NCI-H1092 (cell line): ENCODE measurements at places on chromosomes 12 and 14.

- no peak for DNase-seq
Measured at GRCh38 chr12:70415987-70416386, 49.9 kb downstream of the KCNMB4 start.

- DNase-seq = no peak
Measured at GRCh38 chr12:119322301-119322723, 12.2 kb upstream of the CCDC60 start.

GRCh38 chr12:104250366-104251125 is 35.0 kb downstream of the TXNRD1 start:
- DNase-seq = no peak

DNA sequence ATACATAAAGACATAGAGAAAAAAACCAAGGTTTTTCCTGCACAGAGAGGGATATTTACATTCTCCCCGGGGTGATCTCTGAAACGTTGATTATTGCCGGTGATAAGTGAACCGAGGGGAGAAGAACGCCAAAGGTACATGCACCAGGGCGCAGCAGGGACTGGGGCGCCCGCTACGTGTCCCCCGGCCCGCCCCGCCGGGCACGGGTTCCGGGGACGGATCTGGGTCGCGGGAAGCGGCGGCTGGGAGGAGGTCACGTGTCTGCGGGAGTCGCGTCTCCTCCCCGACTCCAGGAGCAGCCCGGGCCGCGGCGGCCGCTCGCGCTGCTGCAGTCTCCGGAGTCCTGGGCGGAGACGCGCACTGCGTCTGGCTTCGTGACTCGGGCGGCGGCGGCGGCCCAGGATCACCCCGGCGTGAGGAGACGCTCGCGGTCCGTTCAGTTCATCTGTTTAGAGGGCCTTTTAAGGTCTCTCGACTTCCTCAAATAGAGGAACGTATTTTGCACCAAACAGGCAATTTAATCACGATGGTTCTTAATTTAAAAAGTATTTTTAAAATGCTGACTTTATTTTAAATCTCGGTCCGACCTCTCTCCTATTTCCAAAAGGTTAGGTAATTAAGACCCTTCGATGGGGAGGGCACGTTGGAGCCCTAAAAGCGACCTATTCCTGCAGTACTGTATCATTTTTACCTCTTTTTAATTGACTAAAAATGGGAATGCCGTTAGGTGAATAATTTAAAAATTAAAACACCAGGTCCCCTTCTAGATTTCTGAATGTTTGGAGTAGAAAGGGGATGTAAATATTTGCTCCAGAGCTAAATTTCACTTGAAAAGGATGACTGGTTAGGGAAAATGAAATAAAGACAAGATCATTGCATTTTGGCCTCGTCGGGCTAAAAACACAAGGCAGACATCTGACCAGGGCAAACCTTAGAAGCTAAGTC is 1.8 kb upstream of the BHLHE41 start:
- DNase-seq = no peak

- no peak for DNase-seq
Measured at GRCh38 chr14:68937471-68938270, 41.4 kb downstream of the ACTN1 start.

GRCh38 chr14:50667684-50667995 is 466 bp downstream of the SAV1 start:
- peak; percentile 35 for DNase-seq

- DNase-seq = no peak
Measured at GRCh38 chr14:101707863-101708620, 53.5 kb upstream of the PPP2R5C start.

- DNase-seq = no peak
Measured at GRCh38 chr14:70754991-70755390, 54.3 kb downstream of the MAP3K9 start.

GRCh38 chr12:132076711-132077110 is 67.4 kb downstream of the DDX51 start:
- no peak for DNase-seq

- DNase-seq = no peak
Measured at GRCh38 chr12:125890971-125891370, 825.7 kb downstream of the AACS start.

- DNase-seq = peak; percentile 15
Measured at GRCh38 chr14:68214431-68214830, 394.9 kb downstream of the RAD51B start.

DNA sequence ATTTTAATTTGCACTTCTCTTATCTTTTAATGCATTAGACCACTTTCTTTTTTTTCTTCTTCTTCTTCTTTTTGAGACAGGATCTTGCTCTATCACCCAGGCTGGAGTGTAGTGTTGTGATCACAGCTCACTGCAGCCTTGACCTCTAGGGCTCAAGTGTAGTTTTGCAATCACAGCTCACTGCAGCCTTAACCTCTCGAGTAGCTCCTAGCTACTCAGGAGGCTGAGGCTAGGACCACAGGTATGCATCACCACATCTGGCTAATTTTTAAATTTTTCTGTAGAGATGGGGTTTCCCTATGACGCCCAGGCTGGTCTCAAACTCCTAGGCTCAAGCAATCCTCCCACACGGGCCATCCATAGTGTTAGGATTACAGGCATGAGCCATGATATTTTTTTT is 12.7 kb downstream of the TMED8 start:
- no peak for DNase-seq

GRCh38 chr12:130334937-130335336 is 2.8 kb upstream of the PIWIL1 start:
- DNase-seq = no peak

- DNase-seq = peak; percentile 3
Measured at GRCh38 chr12:93813972-93814821, 137.0 kb downstream of the CRADD start.

DNA sequence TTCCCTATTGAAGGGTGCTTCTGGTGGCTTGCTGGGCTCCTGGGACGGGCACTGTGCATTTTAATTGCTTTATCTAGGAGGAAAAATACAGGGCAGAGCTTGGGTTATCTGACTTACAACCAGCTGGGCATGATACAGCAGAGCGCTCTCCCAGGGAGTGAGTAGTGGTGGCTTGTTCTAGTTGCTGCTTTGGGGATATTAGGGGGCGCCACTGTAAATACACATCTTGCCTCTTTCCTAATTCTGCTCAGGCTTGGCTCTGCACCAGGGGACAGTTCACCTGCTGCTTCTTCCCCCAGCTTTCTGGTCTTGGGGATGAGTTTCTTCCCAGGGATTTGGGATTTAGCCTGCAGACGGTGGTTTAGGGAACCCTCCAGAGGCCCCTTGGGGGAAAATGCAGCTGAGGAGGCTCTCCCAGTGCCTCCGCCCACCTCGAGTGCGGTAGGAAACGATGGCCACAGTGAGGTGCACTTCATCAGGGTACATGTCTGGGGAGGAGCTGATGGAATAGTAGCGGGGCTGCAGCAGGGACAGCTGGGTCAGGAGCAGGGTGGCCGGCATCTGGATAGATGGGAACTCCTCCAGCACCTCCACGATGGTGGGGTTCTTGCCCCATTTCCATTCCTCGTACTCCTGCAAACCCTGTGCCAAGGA is 36.9 kb upstream of the FBXO21 start:
- DNase-seq = no peak

DNA sequence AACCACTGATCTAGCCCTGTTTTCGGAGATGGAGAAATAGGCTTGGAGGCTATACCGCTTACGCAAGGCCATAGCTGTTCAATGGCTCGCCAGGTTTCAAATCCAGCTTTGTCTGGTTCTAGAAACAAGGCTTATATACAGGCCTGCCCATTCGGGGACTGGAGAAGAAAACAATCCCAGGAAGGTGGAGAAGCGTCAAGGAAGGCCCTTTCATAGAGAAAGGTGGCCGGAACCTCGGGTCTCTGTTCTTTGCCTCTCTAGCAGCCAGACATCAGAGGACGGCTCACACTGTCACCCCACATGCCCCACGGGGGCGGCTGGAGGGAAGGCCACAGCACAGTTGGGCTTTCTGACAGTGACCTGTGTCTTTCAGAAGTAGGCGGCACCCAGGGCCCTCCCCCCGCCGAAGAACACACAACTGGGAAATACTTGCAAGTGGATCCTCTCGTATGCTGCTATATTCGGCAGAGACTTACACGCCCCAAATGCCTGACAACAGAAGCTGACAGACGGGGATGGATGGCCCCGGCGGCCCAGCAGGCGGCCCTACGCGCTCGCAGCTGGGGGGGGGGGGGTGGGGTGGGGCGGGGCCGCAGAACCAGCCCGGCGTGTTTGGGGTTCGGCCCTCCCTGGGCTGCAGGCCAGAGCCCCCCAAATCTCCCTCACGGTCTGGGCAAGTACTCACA is 4.5 kb upstream of the SETD1B start:
- DNase-seq = peak; percentile 36

- peak; percentile 6 for DNase-seq
Measured at GRCh38 chr12:125402874-125403789, 337.9 kb downstream of the AACS start.

DNA sequence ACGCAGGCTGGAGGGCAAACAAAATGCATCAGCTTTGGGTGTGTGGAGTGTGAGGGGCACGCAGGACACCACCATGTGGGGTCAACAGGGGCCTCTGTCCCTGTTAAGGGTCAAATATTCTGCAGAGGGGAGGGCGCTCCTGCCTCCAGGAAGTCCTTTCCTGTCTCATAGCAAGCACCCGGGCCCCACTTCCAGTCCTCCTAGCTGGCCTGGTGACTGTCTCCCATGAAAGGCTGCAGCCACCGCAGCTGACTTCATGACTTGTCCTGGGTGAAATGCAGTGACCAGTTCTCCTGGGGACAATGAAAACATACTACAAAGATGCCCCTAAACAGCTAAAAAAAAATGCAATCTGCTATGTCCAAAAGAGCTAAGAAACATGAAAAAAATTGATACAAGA is 53.6 kb downstream of the LGMN start:
- no peak for DNase-seq

DNA sequence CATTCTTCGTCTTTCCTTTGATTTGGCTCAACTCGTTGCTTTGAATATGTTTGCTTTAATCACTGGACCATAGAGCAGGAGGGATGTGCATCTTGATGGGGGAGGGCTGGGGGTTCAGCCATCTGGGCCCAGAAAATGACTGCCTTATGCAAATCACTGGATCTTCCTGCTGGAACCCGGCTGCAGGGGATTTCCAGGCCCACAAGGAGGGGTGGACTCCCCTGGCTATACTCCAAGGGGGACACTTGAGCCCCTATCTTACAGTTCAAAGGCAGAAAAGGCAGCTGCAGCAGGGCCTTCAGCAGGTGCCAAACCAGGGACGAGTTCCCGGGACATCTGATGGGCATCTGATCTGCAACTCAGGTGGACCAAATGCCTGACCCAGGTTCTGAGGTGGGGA is 122.5 kb downstream of the DICER1 start:
- peak; percentile 63 for DNase-seq

DNA sequence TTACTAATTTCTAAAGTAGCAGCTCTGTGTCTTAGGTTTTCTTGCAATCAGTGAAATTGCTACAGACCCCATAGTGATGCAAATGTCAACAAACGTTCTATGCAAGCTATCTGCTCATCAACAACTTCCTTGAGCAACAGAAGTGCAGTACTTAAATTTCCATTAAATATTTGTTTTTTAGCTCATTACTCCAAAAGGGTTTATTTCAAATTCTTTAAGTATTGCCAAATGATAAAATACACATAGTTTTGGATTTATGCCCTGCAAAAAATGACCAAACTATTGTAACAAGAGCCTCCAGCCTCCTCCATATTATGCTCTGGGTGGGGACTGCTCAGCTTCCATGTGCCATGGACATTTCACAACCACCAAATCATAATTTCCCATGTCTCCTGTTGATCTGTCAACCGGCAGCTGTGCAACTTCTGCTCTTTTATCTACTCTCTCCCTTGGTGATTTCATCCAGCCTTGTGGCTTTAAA is 4.4 kb downstream of the BDKRB1 start:
- DNase-seq = no peak

- no peak for DNase-seq
Measured at GRCh38 chr14:89445273-89445973, 28.4 kb upstream of the FOXN3 start.

DNA sequence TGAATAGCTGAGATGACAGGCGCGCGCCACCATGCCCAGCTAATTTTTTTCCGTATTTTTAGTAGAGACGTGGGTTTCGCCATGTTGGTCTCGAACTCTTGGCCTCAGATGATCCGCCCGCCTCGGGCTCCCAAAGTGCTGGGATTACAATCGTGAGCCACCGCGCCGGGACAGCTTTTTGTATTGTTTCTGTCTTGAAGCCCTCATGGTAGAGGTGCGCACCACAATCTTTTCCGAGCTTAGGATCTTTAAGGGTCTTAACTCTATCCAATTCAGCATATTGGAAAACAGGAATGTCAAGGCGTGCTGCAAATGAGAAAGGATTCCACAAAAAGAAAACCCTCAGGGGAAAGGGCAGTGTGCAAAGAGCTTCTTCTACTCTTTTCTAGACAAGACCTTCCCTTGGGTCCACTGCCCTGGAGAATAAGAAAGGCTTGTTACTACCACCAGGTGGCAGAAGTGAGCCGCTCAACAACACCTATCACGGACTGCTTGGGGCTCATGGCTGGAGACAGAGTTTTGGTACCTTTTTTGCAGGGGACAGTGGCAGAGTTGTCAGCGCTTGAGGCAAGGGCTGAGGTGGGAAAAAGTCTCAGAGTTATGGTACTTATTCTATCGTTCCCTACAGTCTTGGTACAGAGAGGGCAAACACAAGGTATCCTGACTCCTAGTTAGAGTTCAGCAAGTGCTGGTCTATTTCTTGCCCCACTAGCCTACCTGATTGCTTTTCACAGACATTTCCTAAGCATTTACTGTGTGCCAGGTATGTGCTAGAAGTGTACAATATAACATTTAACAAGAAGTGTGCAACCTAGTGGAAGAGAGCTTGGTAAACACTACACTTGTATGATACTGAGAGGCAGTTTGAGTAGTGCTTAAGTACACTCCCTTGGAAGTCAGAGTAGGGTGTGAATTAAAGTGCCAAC is 16.4 kb upstream of the SP7 start:
- DNase-seq = peak; percentile 62

- no peak for DNase-seq
Measured at GRCh38 chr12:117403586-117404139, 42.2 kb upstream of the NOS1 start.

GRCh38 chr14:95121911-95122620 is 35.3 kb downstream of the DICER1 start:
- DNase-seq = no peak

GRCh38 chr12:101172316-101172715 is 37.7 kb downstream of the SLC5A8 start:
- DNase-seq = no peak

DNA sequence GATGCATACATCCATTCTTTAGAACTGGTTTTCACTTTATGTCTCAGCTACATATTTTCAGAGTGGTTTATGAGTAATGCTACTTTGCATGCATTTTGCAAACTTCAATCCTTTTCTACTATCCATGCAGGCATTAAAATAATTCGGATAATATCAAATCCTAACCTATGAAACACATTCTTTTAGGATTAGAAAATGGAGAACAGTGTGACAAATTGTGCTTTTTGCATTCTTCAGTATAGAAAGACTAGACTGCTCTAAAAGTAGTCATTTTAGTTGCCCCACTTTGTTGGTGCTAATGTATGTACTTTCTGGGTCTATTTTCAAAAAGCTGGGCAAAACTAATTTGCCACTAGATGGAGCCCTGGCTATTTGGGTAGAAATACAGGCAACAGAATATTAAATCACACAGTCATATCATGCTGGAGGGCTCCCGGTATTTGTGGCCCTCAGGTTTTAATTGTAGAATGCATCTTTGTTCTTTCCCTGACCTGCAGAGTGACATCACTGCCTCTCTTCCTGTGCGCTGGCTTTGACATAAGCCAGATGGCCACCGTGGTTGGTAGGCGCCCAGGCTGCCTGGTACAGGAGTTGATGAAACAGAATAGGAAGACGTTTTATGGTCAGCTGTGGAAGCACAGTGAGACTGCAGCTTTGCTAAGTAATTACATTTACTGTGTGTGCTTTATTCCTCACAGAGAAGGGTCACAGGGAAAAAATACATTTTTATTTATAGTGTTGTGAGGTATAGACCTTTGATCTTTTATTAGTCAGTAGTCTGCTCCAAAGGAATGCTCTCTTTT is 28.1 kb downstream of the MSRB3 start:
- DNase-seq = no peak
